Lower lobe of right lung (tissue), 2 donors: ENCODE measurements at places on chromosomes 4 and X. TPM values are rescaled to one million over a fixed set of nuclear protein-coding genes. Genes with fewer than 3 reads are reported as not detected.

GRCh38 chr4:56728512-56728911, 47.4 kb upstream of the HOPX start:
- peak; percentile 82 for DNase-seq

DNA sequence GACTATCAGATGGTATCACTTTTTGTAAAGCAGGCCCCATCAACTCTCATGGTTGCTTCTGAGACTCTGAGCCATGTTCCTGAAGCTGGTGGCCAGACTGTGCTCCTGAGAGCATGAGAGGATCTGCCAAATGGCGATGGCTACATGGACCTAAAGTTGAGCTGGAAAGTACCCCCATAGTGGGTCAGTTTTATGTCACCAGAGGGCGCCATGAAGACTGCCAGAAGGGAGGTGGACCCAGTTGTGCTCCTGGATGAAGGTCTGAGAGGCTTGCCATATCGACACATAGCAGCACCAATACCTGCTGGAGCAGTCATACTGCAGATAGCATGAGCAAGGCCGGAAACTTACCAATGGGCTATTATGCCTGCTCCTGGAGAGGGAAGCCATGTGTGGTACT, 105.7 kb downstream of the SLITRK2 start:
- DNase-seq = no peak

The RAB9B gene
- total RNA-seq = 0.59 TPM

The DACH2 gene
- total RNA-seq = not detected

GRCh38 chr4:89868276-89868675, 26.4 kb upstream of the MMRN1 start:
- DNase-seq = no peak

- DNase-seq = no peak
Observed at GRCh38 chr4:85673540-85673939, 198.6 kb downstream of the ARHGAP24 start.

GRCh38 chr4:159248384-159249178, 145.7 kb downstream of the RAPGEF2 start:
- no peak for DNase-seq

DNA sequence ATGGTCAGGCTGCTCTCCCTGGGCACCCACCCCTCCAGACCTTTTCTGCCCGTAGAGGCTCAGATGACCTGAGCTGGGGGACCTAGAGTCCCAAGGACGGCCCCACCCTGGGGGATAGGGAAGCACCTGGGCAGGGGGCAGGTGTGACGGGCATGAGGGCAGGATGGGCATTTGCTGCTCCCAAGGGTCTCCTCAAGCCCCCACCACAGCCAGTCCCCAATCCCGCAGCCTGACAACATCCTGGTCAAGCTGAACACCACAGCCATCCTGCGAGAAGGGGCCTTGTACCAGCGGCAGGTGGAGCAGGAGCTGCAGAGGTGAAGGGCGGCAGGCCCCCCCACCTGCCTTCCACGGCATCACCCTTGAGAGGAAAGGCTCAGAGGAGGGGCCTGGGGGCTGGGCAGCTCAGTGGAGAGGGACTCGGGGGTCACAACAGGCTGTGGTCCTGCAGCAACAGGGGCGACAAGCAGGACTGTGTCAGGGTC, 17.8 kb upstream of the RNF4 start:
- DNase-seq = no peak

DNA sequence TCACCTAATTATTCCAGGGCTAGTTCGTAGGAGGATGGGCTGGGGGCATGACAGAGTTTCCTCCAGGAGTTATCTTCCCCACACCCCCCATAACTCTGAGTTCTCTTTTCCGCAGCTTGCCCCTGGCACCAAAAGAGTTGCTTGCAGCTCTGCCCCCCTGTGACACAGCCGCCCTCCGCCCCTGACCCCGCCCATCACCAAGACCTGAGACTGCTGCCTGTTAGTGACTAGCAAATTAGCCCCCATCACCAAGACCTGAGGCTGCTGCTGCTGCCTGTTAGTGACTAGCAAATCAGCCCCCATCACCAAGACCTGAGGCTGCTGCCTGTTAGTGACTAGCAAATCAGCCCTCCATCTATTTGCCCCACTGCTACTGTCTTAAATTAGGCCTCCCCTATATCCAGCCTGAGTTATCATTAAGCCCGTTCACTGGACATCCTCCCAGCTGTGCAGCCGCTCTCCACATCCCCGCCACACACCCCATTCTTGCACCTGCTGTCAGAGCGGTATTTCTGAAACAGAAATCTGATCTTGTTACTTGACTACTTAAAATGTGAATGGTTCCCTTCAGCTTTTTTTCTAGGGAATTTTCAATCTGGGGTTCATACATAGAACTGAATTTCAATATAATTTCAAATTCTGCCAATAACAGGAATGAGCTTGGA, 1.5 kb upstream of the PAPSS1 start:
- no peak for DNase-seq

The ZNF157 gene
- total RNA-seq = 0.21 TPM

- DNase-seq = no peak
Observed at GRCh38 chr4:99490286-99490685, 20.5 kb upstream of the C4orf17 start.

The ADD1 gene
- 279 TPM for total RNA-seq

GRCh38 chrX:69117876-69118526, 47.3 kb downstream of the PJA1 start:
- DNase-seq = no peak

DNA sequence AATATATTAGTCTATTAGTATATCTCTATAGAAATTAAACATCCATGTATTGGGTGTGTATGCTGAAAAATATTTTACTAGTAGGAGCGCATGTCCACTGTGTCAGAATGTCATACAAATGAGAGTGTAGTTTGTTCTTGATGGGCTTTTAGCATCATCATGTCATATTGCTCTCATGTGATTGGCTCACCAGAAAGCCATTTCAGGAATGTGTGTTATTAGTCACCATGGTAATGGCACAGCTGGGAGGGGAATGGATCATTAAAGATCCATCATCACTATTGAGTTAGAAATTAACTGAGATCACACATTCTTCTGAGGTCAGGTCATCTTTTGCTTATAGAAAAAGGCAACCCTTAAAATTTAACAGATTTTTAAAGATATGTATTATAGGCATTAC, 77.3 kb downstream of the PHEX start:
- DNase-seq = no peak

DNA sequence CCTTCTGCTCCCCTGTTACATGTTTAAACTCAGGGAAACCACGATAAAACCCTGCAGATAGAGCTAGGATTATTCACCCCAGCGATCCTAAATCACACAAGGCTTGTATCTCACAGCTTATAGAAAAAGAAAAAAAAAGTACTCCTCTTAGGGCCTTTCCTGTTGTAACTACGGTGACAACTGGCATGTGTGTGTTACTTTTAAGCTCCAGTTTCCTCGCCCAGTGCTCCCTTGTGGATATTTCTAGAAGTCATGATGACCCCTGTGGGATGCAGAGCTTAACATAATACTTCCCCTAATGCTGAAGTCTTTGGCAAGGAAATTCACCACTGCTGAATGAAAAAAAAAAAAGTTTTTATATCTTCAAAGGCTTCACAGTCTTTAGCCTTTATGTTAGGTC, 114.7 kb downstream of the NWD2 start:
- DNase-seq = no peak

The ADH1C gene
- 8.2 TPM for total RNA-seq

DNA sequence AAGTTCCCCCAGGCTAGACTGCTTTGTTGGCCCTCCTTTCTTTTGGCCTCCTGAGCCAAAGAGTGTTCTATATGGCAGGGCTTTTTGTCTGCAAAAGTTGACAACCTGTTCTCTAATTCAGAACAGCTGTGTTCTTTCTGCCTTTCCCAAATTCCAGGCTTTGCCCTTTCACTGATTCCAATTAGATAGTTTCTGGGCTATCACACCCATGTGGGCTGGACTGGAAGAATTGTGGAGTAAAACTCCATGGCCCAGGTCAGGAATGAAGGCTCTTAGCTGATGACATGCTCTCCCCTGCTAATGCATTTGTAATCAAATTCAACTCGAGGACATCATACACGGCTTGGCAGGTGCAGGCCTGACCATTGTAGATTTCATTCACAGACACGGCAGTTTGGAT, 19.4 kb downstream of the BMP3 start:
- DNase-seq = no peak

- no peak for DNase-seq
Observed at GRCh38 chrX:97538745-97539144, 655.0 kb downstream of the RPA4 start.

DNA sequence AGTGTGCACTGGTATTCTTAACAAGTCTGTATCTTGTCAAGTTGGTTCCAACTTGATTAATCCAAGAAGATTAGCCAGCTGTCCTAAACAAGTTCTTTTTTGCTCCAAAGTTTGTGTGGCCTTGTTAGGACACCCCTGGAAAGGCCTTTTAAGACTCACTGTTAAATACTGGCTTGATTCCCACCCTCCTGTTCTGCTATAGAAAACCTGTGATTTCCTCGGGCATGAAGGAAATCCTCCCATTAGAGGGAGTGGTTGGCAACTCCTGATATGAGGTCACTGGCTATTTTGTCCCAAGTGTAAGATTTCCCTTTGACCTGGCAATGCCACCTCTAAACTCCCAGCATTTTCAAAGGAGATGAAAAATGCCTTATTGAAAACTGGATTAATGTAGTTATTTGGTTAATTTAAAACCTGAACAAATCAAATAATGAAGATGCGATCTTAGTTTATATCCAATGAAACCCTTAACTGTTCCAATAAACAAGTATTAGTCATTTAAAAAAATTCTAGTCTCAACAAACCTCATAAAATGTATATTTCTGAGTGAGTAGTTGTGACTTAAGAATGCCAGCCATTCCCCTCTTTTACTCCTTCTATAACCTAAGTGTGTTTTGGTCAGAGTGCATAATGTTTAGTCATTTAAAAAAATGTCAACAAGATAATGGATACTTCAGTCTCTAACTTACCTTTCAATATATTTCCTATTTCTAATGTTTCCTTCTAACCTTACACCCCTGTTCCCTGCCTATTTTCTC, 94.4 kb downstream of the NPNT start:
- no peak for DNase-seq

GRCh38 chr4:184154199-184154598, 63.5 kb downstream of the ENPP6 start:
- no peak for DNase-seq

The TRIM60 gene
- total RNA-seq = not detected

- DNase-seq = no peak
Observed at GRCh38 chrX:136115904-136116297, 31.4 kb upstream of the FHL1 start.

The FAM9B gene
- 0.44 TPM for total RNA-seq

The YY2 gene
- total RNA-seq = 1.1 TPM

GRCh38 chr4:10157478-10158332, 41.1 kb upstream of the WDR1 start:
- DNase-seq = peak; percentile 51

The IL2 gene
- not detected for total RNA-seq

The CLDN22 gene
- total RNA-seq = not detected

DNA sequence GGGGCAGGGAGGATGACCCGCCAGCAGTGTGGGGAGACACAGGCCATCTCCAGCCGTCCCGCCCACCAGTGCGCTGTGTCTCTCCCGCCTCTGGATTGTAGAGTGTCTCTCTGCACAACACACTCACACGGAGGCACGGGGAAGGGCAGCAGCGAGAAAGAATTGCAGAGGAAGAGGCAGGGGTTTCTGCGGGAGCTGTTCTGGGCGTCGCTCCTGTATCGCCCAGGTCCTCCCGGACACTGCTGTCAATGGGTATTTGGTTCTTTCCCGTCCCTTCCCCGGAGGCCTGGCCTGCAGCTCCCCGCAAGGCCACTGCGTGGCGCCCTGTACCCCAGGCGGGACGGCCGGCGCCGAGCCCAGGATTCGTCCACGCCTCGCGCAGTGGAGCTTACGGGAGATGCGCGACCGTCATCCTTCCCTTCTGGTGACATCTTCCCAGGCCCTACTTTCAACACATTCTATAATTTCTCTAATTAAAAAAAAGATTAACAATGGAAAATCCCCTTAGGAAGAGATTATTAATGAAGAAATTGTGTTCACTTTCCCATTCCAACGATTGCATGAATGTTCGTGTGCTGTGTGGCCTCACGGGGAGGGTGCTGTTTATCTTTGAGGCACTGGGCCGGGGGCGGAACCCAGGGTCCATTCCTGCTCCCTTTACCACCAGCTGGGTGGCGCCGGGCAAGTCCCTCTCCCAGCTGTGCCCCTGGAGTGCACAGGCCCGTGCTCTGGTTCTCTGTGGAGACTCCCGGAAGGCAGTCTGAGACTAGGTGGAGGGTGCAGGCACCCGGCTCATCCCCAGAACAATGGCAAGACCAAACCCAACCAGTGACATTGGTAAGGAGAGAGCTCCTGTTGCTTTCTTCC, 95.7 kb downstream of the CPZ start:
- peak; percentile 24 for DNase-seq

DNA sequence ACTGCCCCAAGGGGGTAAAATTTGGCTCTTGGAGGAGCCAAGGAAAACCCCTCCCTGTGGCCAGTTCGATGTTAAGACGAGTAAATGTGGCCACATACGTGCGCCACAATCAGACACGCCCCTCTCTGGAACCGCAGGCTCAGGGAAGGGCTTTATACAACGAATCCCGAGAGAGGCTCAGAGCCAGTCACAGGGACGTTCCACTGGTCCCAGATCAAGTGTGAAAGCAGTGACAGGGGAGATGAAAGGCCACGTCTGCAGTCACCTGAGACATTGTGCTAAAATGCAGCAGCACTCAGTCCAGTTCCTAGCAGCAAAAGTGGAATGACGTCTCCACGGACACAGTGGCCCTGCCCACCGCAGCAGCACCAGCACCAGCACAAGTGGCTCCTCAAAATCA, 68.0 kb downstream of the ACOX3 start:
- DNase-seq = peak; percentile 29

- DNase-seq = no peak
Observed at GRCh38 chrX:124280294-124280902, 52.1 kb upstream of the TEX13D start.

GRCh38 chr4:27791640-27792039, 931.0 kb downstream of the STIM2 start:
- no peak for DNase-seq

DNA sequence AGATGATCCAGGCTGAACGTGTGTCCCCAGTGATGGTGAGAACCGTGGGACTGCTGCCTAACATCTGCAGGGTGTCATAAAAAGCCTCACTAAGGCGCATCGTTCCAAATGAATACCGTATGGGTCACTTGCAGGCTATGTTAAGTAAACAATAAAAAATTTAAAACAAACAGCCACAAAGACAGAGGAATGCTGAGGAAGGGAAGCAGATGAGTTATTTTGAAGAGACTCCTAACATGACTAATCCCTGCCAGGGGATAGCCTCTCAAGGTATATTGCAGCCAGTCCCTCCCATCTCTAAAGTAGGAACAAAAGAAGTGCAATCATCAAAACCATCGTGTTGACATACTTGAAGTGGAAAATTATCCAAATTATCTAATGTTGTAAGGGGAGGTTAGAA, 83.8 kb downstream of the UNC5C start:
- DNase-seq = no peak

The PDK3 gene
- 22.3 TPM for total RNA-seq

The XAGE1B gene
- not detected for total RNA-seq

The VSIG1 gene
- total RNA-seq = 1.6 TPM
